ENCODE measurements at places on chromosomes 12 and 14. TPM values are rescaled to one million over a fixed set of nuclear protein-coding genes. Genes with fewer than 3 reads are reported as not detected.

GRCh38 chr14:77375164-77375950 is 1.5 kb downstream of the TMED8 start:
- DNase-seq = no peak
- no peaks in the 10 kb centered on the region for H3K27me3 ChIP-seq
- H3K4me1 ChIP-seq = peaks cover 19% of the 10 kb centered on the region
- H3K36me3 ChIP-seq = peaks cover 3% of the 10 kb centered on the region
- H3K27ac ChIP-seq = peak overlapping the region; percentile 96

INF2 gene
- total RNA-seq = 69.2 TPM

DNA sequence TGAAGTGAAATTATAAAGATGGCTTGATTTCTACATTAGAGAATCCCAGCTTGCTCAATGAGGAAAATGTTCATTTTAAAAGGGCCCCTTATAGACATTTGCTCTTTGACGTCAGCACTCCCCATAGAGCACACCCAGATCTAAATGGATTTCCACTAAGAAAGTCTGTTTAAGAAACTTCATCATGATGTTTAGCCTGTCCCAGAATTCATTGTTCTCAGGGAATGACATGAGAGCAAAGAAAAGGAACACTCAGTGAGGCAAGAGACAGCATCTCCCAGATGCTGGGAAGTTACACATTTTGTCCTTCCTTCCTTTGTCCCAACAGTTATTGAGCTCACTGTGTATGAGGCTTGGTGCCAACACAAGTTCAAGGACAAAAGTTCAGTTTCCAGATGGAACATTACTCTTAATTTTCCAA is 4.9 kb downstream of the PHLDA1 start:
- peaks cover 14% of the 10 kb centered on the region for H3K36me3 ChIP-seq
- H3K27me3 ChIP-seq = no peaks in the 10 kb centered on the region
- no peak overlapping the region for H3K27ac ChIP-seq
- peaks cover 10% of the 10 kb centered on the region for H3K4me1 ChIP-seq

PABPN1 gene
- total RNA-seq = 318 TPM

GRCh38 chr12:109559601-109560000 is 13.7 kb downstream of the MMAB start:
- H3K36me3 ChIP-seq = peaks cover 3% of the 10 kb centered on the region
- H3K4me3 ChIP-seq = no peak overlapping the region

DNA sequence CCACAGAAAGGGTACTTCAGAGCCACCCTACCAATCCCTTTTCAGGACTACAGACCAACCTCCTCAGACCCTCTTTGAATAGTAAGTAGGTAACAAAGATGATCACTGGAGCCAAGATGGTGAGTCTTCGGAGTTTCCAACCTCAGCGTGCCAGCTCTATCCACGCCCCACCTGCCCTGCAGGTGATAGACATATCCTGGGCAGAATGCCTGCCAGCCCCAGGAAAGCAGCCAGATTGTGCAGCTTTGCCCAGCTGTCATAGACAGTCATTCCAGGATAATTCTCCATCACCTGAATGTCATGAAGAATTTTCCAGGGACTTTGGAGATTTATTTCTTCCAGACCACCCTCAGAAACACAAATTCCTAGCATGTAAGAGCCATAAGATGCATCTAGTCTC is 434.4 kb downstream of the RGS6 start:
- DNase-seq = no peak
- no peaks in the 10 kb centered on the region for H3K27me3 ChIP-seq
- no peak overlapping the region for H3K27ac ChIP-seq
- no peaks in the 10 kb centered on the region for H3K36me3 ChIP-seq
- H3K4me1 ChIP-seq = no peaks in the 10 kb centered on the region

SLC6A12 gene
- 3.1 TPM for total RNA-seq

CHFR gene
- 51.4 TPM for total RNA-seq

GRCh38 chr12:62519043-62519442 is 52.4 kb downstream of the MON2 start:
- H3K36me3 ChIP-seq = peaks cover 35% of the 10 kb centered on the region
- DNase-seq = no peak
- H3K4me1 ChIP-seq = peaks cover 22% of the 10 kb centered on the region
- H3K27ac ChIP-seq = no peak overlapping the region

DNA sequence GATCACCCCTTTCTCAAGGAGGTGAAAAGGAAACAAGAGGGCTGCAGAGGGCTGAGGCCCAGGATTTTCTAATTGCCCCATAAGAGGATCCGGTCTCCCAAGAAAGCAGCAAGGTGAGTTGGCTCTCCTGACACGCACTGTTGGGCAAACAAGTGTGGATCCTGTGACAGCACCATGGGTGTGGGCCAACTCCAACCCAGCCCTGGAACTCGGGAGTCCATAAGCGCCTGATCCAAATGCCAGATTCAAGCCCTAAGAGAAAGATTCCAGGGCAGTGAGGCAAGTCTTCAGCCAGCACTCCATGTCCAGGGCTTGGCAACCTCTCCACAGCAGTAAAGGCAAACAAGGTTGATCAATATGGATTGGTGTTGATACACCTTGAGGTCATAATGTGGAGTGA is 33.1 kb downstream of the KCNA5 start:
- no peaks in the 10 kb centered on the region for H3K4me1 ChIP-seq
- H3K4me3 ChIP-seq = no peak overlapping the region
- H3K36me3 ChIP-seq = no peaks in the 10 kb centered on the region
- peaks cover 71% of the 10 kb centered on the region for H3K27me3 ChIP-seq
- H3K27ac ChIP-seq = no peak overlapping the region

DNA sequence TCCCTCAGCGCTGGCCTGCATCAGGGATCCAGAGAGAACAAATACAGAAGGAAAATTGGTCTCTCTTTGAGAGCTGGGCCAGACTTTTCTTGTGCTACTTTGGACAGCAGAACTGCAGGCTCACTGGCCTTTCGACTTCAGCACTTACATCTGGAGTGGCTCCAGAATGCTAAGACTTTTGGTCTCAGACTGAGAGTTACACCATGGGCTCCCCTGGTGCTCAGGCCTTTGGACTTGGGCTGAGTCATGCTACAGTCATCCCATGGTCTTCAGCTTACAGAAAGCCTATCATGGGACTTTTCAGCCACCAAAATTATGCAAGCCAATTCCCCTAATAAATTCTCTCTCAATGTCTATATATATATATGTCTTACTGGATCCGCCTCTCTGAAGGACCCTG is 9.0 kb upstream of the CD163 start:
- H3K27ac ChIP-seq = no peak overlapping the region
- no peaks in the 10 kb centered on the region for H3K4me1 ChIP-seq
- no peaks in the 10 kb centered on the region for H3K27me3 ChIP-seq
- H3K4me3 ChIP-seq = no peak overlapping the region
- no peaks in the 10 kb centered on the region for H3K36me3 ChIP-seq

- H3K36me3 ChIP-seq = peaks cover 2% of the 10 kb centered on the region
- H3K4me1 ChIP-seq = peaks cover 9% of the 10 kb centered on the region
- H3K27me3 ChIP-seq = no peaks in the 10 kb centered on the region
- no peak overlapping the region for H3K27ac ChIP-seq
- DNase-seq = no peak
- no peak overlapping the region for H3K4me3 ChIP-seq
These were observed 111.0 kb upstream of the PZP start for GRCh38 chr12:9319044-9319841.

PLCZ1 gene
- not detected for total RNA-seq

LGR5 gene
- 0.67 TPM for total RNA-seq

- H3K4me1 ChIP-seq = peaks cover under 1% of the 10 kb centered on the region
- H3K27ac ChIP-seq = no peak overlapping the region
- peaks cover 15% of the 10 kb centered on the region for H3K36me3 ChIP-seq
- DNase-seq = no peak
These were observed 15.0 kb downstream of the AQP6 start for GRCh38 chr12:49987625-49988303.

GRCh38 chr14:61750708-61751474 is 11.3 kb upstream of the SNAPC1 start:
- DNase-seq = no peak
- peak overlapping the region; percentile 53 for H3K27ac ChIP-seq
- H3K4me3 ChIP-seq = peak overlapping the region; percentile 52
- peaks cover 15% of the 10 kb centered on the region for H3K36me3 ChIP-seq
- H3K27me3 ChIP-seq = no peaks in the 10 kb centered on the region

DNA sequence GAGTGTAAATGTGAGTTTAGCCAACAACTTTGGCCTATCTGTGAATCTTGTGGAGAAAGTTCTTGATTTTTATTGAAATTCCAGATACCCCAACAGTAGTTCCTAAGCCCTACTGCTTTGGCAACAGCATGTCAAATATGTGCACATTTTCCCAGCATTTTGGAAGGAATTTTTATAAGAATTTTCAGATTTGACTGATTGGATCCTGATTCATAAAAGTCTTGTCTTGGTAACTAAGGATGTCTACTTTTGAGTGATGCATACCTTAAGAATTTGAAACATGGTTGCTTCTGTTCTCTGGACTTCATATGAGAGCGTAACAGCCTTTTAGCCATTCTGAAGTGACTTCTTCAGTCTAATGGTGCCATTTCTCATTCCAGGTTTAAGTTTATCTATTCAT is 106.7 kb downstream of the ANO4 start:
- H3K27ac ChIP-seq = no peak overlapping the region
- no peak overlapping the region for H3K4me3 ChIP-seq
- H3K36me3 ChIP-seq = no peaks in the 10 kb centered on the region
- no peaks in the 10 kb centered on the region for H3K27me3 ChIP-seq
- H3K4me1 ChIP-seq = no peaks in the 10 kb centered on the region
- no peak for DNase-seq

- H3K27ac ChIP-seq = peak overlapping the region; percentile 84
- peaks cover 36% of the 10 kb centered on the region for H3K4me1 ChIP-seq
- peak overlapping the region; percentile 80 for H3K4me3 ChIP-seq
These were observed 812 bp downstream of the NABP2 start for GRCh38 chr12:56224954-56225353.

- peak overlapping the region; percentile 53 for H3K27ac ChIP-seq
- H3K27me3 ChIP-seq = no peaks in the 10 kb centered on the region
- H3K4me3 ChIP-seq = no peak overlapping the region
- no peak for DNase-seq
- H3K36me3 ChIP-seq = no peaks in the 10 kb centered on the region
These were observed 93.7 kb downstream of the RMST start for GRCh38 chr12:97556302-97556779.

GRCh38 chr14:21917699-21918436 is 244.2 kb upstream of the OR4E1 start:
- no peaks in the 10 kb centered on the region for H3K36me3 ChIP-seq
- H3K4me3 ChIP-seq = no peak overlapping the region
- H3K27ac ChIP-seq = no peak overlapping the region
- H3K27me3 ChIP-seq = peaks cover 13% of the 10 kb centered on the region

- no peaks in the 10 kb centered on the region for H3K36me3 ChIP-seq
- H3K27me3 ChIP-seq = peaks cover 37% of the 10 kb centered on the region
- H3K27ac ChIP-seq = no peak overlapping the region
- H3K4me1 ChIP-seq = peaks cover 21% of the 10 kb centered on the region
- peak overlapping the region; percentile 64 for H3K4me3 ChIP-seq
These were observed 706 bp downstream of the CRACR2A start for GRCh38 chr12:3752096-3752709.

DNA sequence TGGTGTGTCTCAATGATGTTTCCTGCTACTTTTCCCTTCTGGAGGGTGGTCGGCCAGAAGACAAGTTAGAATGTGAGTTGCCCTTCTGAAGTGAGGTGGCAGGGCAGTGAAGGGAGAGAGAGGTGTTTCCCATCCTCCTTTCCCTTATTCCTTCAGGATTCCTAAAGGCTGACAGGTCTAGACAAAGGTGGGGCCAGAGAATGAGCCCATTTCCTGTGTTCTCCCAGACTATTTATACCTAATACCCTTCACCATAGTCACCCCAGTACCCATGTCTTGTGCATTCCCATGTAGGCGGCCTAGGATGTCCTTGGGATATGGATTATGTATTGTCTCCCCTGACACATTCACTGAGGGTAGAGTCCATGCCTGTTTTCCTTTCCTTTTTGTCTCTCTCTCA is 7.0 kb downstream of the DGKA start:
- no peak overlapping the region for H3K27ac ChIP-seq
- peaks cover 4% of the 10 kb centered on the region for H3K4me1 ChIP-seq
- DNase-seq = no peak
- H3K4me3 ChIP-seq = no peak overlapping the region
- H3K27me3 ChIP-seq = peaks cover 68% of the 10 kb centered on the region

DNA sequence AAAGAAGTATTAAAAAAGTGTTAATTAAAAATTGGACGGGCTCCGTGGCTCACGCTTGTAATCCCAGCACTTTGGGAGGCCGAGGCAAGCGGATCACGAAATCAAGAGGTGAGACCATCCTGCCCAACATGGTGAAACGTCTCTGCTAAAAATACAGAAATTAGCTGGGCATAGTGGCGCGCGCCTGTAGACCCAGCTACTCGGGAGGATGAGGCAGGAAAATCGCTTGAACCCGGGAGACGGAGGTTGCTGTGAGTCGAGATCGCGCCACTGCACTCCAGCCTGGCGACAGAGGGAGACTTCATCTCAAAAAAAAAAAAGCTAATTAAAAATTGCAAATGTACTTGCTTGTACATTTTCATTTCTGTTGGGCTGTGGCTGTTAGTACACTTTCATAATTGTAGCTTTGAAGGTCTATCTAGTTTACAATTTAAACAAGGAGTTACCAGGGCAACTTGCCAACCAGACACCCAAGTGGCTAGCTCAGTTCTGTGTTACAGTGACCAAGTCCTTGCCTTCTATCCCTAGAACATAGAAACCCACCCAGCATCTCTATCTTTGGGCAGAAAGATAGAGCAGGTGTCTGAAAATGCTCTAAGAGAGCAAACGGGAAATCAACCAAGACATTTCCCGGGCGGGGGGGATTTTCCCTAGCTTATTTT is 1.2 kb downstream of the COA8 start:
- H3K27me3 ChIP-seq = no peaks in the 10 kb centered on the region
- H3K4me1 ChIP-seq = peaks cover 24% of the 10 kb centered on the region
- H3K4me3 ChIP-seq = peak overlapping the region; percentile 93
